ENCODE measurements at places on chromosomes 12 and 14.

DNA sequence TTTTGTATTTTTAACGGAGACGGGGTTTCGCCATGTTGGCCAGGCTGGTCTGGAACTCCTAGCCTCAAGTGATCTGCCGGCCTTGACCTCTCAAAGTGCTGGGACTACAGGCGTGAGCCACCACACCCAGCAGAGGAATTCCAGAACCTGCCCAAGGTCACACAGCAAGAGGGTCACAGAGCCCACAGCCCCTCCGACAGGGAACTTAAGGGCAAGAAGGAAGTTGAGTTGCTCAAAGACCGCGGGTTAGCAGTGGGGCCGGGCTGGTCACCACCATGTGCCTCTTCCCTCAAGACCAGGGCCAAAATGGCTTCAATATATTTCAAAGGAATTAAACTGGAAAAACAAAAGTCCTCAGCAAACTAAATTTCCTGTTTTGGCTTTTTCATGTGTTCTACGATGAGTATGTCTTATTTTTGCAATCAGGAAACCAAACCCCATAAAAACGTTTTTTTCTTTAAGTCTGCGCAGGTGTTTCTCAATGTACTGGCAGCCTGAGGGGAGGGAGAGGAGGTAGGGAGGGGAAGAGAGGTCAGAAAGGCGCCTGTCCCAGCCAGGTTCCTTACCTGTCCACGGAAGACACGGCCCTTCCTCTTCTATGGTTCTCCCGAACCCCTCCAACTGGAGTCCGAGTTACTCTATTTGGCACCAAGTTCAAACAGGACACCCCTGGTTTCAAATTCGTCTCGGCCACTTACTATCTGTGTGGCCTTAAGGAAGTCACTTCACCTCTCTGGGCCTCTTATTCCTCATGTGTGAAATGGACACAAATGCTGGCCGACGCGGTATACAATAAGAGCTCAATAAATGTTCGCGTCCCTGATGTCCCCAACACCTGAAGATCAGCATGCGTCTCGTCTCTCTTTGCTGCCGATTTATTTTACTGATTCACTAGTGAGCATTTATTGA, 778 bp downstream of the SLC8B1 start:
- no peak for DNase-seq

GRCh38 chr12:51815571-51815970, 32.9 kb downstream of the FIGNL2 start:
- DNase-seq: no peak

DNA sequence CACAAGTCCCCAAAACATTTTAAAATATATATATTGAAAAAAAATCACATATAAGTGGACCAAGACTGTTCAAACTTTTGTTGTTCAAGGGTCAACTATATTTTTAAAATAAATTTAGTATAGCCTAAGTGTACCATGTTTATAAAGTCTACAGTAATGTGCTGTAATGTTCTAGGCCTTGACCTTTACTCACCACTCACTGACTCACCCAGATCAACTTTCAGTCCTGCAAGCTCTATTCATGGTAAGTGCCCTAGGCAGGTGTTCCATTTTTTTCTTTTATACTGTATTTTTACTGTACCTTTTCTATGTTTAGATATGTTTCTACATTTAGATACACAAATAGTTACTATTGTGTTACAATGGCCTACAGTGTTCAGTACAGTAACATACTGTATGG, 23.4 kb upstream of the TMTC1 start:
- DNase-seq: no peak

GRCh38 chr12:62299617-62300016, 39.4 kb downstream of the USP15 start:
- DNase-seq: no peak

GRCh38 chr12:68469113-68469512, 137.0 kb upstream of the MDM1 start:
- DNase-seq: no peak

DNA sequence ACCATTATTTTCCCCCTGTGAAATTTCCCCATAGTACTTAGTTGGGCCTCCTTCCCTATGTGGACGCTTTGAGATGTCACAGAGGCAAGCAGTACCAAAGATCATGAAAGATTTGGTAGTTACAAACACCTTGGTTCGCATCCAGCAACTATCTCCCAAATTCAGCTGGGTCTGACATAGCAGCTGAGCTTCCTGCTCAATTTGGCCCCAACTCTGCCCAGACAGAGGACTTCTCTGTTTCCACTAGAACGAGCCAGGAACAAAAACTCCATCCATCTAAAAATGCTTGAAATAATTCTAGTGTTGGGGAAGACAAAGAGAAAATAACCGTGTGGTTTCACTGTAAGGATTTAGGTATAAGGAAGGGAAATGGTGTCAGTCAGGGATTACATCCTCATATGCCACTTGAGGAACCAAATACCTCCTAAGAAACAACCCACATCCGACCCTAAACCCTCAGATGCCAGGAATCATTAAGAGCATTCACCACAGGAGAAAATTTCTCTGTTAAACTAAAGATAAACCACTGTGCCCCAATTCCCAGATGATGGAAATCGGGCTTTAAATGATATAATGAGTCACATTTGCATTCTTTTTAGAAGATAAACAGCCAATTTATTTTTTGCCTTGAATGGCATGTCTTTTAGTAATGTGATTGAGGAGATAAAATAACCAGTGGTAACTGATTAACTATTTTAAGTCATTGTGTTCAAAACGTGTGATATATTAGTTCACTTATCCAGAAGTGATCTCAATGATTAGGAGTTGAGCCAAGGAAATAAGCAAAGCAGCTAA, 103.7 kb upstream of the IFNG-AS1 start:
- no peak for DNase-seq

GRCh38 chr14:59046746-59047145, 141.7 kb upstream of the DAAM1 start:
- DNase-seq: no peak

GRCh38 chr14:42862114-42862513, 1255.4 kb downstream of the LRFN5 start:
- no peak for DNase-seq

- no peak for DNase-seq
Observed at GRCh38 chr12:105765053-105766014, 373.4 kb downstream of the NUAK1 start.

GRCh38 chr14:35044939-35045797, 904 bp upstream of the FAM177A1 start:
- DNase-seq: no peak

- no peak for DNase-seq
Observed at GRCh38 chr12:10614056-10614370, 604 bp upstream of the MAGOHB start.

- DNase-seq: no peak
Observed at GRCh38 chr14:40312296-40312695, 880.1 kb upstream of the FBXO33 start.
